HT1080 (cell line): ENCODE measurements at places on chromosomes 7 and 10.

GRCh38 chr10:109891105-109891504 lies 32.2 kb downstream of the XPNPEP1 start:
- no peak for DNase-seq

DNA sequence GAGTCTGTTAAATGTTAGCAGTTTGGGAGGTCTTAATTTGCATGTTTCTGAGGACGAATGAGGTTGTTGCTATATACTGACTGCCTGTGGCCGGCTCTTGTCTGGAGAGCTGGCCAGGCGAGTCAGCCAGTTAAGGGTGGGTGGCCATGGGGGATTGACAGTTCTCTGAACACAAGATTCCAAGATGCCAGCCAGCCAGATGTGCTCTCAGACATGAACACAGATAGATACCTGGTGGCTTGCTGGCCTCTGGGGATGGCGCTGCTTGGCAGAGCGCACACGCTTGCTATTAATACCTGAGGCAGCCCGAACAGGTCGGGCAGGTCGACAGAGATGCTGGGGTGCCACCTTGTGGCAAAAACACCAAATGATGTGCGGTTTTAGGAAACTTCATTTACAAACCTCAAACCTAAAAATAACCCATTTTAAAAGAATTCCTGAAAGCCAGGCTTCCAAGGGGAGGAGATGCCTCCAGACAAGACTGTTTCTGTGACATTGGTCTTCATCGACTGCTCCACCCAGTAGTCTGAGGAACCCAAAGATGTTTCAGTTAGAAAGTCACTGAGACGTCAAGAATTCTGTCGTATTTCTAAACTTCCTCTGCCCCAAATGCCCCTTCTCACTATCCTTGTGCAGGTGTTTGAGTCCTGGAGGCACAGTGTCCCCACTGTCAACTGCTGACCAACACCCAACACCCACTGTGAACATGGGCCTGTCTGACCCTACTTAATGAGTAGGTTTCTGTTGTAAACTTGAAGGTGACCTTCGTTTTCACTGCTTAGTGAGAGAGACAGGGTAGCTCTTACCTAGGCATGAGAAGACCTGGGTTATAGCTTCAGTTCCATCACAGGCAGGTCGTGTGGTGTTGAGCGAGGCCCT lies 123.4 kb downstream of the NT5C2 start:
- peak; percentile 51 for DNase-seq

DNA sequence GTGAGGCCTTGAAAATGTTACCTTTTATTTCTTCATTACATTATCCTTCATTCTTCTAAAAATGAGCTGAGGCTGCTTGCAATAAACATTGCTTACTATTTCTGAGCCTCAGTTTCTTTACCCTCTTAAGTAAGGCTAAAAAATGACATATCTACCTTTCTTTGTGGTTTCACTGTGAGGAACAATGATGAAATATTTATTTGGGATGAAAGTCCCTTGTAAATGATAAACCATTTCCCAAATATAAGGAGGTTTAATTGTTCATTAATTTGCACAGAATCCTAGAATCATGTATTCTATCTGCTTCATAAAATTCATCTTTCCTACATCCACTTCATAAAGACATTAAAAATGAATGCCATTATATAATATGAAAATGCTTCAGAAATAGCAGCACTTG lies 27.9 kb downstream of the ZC3HAV1 start:
- no peak for DNase-seq

DNA sequence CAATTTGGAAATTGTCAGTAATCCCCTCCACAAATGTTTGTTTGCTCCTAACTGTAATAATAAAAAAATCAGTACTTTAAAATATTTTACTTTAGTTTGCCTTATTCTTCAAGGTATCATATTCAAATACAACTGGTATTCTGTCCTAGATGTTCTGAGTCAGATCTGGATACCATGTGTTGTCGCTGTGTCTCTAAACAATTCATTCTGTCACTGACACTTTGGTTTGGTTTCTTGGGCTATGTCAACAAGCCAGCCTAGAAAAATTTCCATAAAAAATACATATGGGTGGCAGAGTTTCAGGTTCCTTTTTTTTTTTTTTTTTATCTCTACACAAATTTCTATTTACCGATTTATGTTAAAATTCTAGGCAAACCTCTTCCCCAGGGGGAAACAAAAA lies 33.2 kb upstream of the SEMA3D start:
- no peak for DNase-seq

- peak; percentile 44 for DNase-seq
Observed at GRCh38 chr7:141785706-141786552, 4.1 kb upstream of the TAS2R5 start.

- peak; percentile 27 for DNase-seq
Observed at GRCh38 chr7:110090110-110090820, 1000.7 kb upstream of the LRRN3 start.

DNA sequence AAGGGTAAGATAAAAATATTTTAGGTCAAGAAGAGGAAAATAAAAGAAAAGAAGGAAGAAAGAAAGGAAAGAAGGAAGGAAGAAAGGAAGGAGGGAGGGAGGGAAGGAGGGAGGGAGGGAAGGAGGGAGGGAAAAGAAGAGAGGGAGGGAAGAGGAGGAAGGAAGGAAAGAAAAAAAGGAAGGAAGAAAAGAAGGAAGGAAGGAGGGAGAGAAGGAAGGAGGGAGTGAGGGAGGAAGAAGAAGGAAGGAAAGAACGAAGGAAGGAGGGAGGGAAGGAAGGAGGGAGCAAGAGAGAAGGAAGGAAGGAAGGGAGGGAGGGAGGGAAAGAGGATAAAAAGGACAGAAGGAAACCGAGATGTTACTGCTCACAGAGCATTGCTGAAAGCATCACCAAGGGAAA lies 209.5 kb upstream of the PITRM1 start:
- no peak for DNase-seq

DNA sequence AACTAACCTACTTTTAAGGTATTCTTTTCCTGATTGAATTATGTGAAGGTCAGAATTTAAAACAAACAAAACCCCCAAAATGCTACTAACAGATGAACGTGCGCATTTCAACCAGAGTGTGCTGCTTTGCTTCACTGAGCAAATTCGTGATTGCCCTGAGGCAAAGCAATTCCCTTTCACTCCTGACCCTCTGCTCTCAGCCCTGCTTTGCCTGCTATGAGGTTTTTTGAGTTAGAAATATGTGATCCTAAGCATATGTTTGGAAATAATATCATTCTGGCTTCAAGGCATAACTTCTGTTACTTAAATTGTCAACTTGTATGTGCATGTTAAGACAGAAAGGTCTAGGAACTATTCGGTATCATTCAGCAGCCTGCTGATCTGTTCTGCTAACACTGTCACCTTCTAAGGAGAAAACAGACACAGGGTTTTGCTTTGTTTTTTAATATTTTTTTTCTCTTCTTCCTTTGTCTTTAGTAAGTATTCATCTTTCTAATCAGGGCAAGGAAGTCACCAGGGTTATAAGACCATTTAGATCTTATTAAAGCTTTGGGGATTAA lies 124.2 kb downstream of the GNAT3 start:
- no peak for DNase-seq

GRCh38 chr7:46537191-46537905 lies 616.3 kb upstream of the IGFBP3 start:
- no peak for DNase-seq

- DNase-seq, result no peak
Observed at GRCh38 chr7:148850564-148850963, 33.5 kb downstream of the EZH2 start.

DNA sequence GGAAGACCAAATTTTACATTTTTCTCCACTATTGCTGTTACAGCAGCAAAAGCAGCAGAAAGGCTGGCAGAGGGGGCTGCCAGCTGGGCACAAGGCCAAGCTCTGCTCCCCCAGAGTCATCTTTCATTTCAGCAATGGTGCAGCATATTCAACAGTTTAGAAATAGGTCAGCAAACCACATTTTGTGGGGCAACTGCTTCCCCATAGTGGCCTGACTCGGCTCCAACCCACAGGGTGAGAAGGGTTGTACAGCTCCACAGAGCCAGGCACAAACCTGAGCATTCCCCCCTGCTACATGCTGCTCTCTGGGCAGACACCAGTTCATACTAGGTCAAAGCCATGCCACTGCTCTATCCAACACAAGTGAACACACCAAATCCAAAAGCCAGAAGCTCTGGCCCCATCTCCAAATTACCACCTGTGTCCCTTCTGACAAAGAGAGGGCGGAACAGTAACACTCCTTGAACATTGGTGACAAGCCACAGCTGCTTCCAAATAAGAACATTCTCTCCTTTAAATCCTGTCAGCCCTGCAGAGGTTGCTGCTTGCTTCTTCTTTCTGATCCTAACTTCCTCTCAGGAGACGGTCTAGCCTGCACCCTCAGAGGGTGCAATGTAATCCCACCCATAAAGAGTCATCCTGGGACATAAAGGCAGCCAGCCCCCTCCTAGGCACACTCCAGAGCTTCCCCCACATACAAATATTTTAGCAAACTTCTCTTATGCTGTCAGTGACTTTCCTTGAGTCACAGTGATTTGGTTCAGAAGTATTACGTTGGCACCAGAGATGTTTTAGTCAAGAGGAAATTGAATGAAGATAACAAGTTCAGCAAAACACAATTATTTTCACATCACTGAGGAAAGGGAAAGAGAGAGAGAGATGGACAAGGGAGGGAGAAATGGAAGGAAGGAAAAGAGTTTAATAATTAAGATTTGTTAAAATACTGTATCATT lies 39.0 kb upstream of the SLIT1 start:
- DNase-seq, result no peak

GRCh38 chr10:112535531-112535951 lies 88.5 kb downstream of the VTI1A start:
- no peak for DNase-seq

- no peak for DNase-seq
Observed at GRCh38 chr10:15791816-15792524, 68.3 kb downstream of the MINDY3 start.
